GM19239 (cell line): ENCODE measurements at places on chromosomes 4 and X.

- DNase-seq = no peak
Observed at GRCh38 chr4:133584714-133585113, 435.6 kb downstream of the PCDH10 start.

DNA sequence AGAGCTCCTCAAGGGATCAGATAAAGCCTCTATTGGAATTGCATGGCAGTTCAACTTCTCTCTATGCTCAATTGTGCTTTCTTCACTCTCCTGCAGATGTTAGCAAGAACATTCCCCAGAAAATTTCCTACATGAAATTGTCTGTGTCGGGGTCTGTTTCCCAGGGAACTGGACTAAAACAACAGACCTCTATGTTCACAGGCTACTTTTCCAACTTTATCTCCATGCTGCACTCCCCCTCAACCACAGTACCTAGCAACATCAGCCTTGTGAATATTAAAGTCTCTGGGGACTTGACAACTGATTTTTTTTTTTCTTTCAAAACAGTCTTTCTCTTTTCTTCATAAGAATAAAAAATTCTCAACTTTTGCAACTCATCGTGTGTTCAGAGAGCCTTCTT is 1470.8 kb upstream of the ADGRL3 start:
- DNase-seq = no peak

GRCh38 chrX:150635952-150636351 is 57.2 kb upstream of the MTMR1 start:
- DNase-seq = no peak

GRCh38 chr4:48275247-48275646 is 5.6 kb upstream of the TEC start:
- DNase-seq = no peak

DNA sequence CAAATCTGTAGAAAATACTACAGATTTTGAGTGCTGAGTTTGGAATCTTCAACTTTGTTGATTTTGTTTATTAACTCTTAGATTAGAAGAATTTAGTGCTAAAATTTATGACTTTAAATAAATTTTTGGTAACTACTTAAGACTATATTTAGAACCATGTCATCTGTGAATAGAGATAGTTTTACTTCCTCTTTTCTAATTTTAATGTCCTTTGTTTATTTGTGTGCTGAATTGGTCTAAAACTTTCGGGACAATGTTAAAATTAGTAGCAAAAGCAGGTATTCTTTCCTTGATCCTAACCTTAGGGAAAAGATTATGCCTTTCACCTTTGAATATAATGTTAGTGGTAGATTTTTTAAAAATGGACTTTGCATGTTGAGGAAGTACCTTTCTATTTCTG is 119.7 kb upstream of the CXorf51A start:
- DNase-seq = no peak
